Non-pigmented ciliary epithelial cell (primary cell): ENCODE measurements at places on chromosomes 3 and 15.

DNA sequence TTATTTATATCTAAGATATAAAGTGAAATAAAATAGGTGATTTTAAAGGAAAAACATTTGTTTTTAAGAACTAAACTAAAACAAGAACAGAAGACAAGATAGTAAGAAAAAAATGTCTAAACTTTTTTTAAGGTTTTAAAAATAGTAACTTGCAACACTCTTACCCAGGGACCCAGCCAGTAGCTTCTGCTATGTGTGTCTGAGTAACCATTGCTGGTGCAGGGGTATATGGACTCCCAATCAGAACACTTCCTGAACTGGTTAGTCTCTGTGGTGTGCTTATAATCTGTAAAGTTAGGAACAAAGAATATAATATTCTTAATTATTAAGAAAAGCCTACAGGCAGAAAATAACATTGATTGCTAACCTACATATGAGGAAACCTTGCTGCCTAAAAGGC, 118.4 kb downstream of the ATP1B3 start:
- no peak for DNase-seq

DNA sequence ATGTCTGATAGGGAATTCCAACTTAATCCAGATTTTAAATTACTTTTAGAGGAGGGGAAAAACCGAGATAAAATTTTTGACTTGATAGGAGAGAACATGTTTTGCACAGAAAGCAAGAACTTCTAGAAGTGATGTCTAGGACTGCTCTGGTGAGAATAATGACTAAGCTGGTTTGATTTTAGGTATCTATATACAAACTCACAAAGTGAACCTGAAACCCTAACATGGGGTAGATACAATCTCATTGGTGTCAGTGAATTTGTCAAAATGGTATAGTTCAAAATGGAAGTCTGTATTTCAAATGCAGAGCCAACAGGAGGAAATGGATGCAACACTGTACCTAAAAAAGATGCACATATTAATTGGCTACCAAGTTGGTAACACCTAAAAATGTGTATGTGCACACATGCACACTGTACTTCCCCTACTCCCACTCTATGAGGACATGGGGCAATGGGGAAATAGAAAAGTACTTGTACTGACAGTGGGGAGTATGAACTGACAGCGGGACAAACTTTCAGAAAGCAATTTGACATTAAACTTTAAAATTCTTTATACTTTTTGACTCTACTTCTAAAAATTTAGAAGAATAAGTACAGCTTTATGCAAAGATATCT, 53.0 kb downstream of the NR1I2 start:
- DNase-seq = no peak

DNA sequence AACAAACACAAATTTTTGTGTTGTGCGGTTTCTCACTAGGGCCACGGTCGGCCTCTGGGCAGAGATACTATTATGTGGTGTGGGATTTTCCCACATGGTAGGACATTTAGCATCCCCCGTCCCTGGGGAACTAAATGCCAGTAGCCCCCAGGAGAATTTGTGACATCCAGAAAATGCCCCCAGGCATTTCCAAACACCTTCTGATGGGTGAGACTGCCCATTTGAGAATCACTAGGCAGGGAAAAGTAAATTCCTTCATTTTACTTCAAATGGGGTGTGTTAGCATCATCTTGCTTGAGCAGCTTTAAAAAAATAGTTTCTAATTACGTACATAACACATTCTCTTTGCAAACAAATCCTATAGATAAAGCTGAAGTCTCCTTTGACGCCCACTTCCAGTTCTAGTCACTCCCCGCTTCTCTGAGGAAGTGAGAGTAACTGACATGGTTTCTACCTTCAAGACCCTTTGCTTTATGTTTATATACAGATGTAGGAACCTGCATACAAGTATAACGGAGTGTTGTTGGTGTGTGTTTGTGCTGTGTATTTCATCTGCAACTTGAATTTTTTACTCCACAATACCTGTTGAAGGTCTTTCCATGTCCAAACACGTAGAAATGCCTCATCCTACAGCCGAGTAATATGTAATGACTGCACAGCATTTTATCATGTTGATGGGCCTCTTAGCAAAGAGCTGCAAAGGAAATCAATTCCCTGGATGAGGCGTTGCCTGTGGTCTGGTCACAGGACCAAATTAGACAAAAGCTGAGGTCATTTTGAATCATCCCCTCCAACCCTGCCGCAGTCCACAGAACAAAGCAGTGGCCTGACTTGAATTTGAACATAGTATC, 31.4 kb upstream of the ZBTB38 start:
- peak; percentile 67 for DNase-seq

DNA sequence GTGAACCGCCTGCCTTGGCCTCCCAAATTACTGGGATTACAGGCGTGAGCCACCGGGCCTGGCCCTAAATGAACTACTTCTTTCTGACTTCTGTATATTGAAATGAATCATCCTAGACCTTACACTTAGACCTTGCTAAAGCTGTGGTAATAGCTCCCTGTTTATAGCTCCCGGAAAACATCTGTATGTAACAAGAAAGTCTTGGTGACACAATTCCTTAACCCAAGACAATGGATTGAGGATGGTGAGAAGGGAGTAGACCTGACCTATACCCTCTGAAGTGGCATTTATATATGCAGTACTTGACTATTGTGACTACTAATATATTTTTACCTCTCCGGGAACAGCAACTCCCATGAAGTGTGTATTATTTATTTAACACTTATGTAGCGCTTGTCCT, 48.0 kb upstream of the TBL1XR1 start:
- DNase-seq = no peak

DNA sequence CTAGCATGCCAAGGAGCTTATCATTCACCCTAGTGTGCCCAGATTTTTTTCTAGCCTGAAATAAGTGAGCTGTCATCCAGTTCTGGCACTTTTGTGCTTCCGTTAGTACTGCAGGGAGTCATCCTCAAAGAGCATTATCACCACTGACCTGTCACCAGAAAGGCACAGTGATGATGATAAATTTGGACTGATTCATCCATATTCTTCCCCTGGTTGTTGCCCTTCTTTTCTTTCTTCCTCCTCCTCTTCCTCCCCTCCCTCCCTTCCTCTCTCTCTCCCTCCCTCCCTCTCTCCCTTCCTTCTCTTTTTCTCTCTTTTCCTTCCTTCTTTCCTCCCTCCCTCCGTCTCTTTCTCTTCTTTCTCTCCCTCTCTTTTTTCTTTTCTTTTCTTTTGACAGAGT, 21.3 kb downstream of the SLC35G2 start:
- no peak for DNase-seq

DNA sequence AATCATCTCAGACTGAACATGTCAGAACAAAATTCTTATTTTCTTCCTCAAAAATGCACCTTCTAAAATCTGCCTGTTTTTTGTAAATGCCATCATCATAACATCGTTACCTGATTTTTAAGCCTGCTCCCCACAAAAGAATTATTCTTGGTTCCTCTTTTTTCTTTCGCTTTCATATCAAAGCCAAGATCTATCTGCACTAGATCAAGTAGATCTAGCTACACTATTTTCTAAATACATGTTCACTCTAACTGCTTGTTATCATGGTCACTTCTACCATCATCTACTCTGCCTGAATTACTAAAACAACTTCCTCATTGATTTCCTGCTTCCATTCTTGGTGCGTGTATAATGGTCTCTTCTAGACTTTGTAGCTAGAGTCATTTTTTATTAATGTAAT, 217.7 kb downstream of the ARPP21 start:
- DNase-seq = no peak
